ENCODE measurements at places on chromosomes 2 and 18.

- no peak for DNase-seq
These were observed 47.2 kb upstream of the GORASP2 start for GRCh38 chr2:170881840-170882239.

DNA sequence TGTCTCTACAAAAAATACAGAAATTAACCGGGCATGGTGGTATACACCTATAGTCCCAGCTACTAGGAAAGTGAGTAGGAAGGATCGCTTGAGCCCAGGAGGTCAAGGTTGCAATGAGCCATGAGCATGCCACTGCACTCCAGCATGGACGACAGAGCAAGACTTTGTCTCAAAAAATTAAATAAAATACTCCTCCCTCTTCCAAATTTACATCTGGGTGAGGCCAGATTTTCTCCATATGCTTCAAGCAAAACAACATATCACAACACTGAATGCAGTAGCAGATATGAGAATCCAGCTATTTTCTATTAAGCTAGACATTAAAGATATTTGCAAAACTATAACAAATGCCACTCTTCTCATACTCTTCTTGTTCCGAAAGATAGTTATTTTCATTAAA lies 20.9 kb downstream of the MEMO1 start:
- no peak for DNase-seq

DNA sequence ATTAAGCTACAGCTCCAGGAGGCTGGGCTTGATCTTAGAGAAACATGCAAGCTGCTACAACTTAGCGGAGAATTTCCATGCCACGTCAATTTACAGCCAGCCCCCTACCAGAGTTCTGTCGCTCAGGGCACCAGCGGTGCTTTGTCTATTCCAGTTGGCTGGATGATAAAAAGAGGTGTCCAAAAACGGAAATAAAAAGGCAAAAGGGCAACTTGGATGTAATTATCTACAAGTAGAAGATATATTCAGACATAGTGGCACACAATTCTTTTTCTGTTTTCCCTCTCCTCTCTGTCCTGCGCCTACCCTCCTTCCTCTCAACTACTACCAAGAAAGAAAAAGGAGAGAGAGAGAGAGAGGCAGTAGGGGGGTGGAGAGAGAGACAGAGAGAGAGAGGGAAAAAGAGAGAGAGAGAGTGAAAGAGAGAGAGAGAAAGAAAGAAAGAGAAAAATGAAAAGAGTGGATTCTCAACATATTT lies 363 bp upstream of the RFTN2 start:
- DNase-seq, result no peak

DNA sequence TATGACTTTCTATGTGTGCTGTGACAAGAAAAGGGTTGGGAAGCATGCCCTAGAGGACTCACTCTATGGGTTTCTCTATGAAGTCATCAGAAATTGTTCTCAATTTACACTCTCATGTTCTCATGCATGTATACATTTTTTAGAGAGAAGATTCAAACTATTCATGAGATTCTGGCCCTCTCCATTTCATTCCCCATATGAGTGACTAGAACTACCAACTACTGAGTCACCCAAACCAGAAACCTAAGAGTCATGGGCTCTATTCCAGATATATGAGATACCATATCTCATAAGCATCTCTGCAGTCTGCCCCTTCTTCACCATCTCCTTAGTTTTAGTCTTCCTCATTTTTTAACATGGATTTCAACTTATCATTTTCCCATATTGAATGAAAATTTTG lies 87.7 kb downstream of the EXOC6B start:
- no peak for DNase-seq

DNA sequence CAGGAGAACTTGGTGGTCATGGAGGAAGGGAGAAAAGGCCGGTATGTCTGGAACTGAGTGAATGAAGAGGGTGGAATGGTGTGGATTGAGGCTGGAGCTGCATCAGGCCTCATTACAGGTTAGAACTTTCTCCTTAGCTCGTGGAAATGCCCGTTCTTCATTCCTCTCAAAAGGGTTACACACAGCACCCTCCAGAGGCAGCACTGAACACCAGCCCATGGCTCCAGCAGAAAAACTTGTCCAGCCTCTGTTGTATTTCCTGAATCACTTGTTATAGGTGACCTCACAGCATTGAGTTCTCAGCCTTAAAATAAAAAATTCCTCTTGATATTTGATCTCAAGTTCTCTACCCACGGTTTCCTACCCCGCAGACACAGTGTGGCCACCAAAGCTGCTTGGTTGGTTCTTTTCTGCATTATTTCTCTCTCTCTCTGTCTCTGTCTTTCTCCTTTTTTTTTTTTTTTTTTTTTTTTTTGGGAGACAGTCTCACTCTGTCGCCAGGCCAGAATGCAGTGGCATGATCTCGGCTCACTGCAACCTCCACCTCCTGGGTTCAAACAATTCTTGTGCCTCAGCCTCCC lies 89.6 kb downstream of the ITGB1BP1 start:
- no peak for DNase-seq

DNA sequence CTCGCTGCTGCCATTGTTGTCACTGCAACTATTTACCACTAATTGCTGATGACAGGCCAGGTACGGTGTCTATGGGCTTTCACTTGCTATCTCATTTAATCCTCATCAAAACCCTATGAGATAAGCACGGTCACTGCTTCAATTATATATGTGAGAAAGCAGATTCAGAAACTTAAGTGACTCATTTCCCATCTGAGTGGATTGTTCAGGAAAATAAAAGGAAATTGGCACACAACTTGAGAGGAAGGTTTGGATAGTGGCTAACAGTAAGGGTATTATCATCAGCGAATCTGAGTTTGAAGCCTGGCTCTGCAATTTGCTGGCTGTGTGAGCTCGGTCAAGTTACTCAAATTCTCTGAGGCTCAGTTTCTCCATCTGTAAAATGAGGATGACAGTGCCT lies 196.0 kb downstream of the KCNS3 start:
- no peak for DNase-seq

DNA sequence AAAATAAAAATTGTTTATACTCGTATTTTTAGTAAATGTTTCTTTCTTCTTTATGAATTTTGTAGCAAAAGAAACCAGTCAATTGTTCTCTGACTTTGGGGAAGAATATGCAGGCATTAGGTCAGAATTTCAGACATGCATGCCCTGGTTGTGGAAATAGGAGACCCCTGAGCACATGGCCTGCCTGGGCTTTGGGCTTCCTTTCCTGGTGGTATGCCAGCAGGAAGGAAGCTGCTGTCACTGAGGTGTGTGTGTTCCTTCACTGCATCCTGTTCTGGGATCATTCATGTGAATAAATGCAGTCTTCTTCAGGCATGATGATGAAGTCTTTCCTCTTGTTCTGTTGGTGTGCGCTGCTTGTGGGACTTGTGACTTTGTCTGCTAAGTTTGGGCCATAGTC lies 920.2 kb upstream of the VRK2 start:
- DNase-seq, result no peak

- no peak for DNase-seq
These were observed 4.3 kb upstream of the CASP8 start for GRCh38 chr2:201256082-201256481.

DNA sequence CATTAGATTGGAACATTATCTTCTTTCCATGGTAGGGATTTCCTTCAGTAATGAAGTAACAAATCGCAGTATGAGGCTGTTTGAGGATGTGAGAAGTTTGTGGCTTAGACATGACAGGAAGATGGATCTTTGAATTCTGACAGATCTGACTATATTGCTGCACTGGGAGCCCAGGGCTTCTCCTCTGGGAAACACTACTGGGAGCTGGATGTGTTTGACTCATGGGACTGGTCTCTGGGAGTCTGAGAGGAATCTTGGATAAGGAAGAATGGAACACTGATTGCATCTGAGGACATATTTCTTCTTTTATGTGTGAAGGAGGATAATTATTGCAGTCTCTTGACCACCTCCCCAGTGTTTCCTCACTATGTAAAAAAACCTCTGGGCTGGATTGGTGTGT lies 77.2 kb upstream of the ST6GAL2 start:
- DNase-seq, result no peak

GRCh38 chr2:133753665-133754064 lies 185.4 kb upstream of the NCKAP5 start:
- DNase-seq, result no peak

DNA sequence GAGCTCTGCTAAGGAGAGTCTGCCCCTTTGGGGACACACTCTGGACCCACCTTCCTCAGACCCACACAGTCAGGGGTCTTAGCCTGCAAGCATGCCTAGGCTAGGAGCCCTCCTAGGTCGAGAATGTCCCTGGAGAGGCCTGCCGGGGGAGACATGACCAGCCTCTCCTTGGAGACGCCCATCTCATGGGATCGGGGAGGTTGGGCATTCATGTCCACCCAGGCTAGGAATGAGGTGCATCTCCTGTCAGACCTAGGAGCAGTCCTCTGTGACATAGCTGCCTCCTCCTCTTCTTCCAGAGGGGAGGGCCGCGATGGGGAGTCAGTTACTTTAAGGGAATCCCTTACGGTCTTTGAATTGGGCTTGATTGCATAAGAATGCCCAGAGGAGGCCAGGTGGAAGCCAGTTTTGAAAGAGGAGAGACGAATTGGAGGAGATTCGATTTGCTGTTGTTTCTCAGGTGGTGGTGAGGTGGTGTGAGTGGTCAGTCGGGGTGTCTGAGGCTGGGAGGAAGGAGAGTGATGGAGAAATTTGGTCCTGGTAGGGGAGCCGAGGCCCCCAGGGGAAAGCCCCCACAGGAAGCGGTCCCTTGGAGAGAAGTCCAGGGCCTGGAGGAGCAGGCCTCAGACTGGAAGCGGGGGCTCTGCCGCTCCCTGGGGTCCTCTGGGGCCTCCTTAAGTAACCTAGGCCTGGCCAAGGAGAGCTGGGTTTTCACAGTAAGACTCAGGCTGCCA lies 241.3 kb downstream of the DYSF start:
- DNase-seq, result no peak

DNA sequence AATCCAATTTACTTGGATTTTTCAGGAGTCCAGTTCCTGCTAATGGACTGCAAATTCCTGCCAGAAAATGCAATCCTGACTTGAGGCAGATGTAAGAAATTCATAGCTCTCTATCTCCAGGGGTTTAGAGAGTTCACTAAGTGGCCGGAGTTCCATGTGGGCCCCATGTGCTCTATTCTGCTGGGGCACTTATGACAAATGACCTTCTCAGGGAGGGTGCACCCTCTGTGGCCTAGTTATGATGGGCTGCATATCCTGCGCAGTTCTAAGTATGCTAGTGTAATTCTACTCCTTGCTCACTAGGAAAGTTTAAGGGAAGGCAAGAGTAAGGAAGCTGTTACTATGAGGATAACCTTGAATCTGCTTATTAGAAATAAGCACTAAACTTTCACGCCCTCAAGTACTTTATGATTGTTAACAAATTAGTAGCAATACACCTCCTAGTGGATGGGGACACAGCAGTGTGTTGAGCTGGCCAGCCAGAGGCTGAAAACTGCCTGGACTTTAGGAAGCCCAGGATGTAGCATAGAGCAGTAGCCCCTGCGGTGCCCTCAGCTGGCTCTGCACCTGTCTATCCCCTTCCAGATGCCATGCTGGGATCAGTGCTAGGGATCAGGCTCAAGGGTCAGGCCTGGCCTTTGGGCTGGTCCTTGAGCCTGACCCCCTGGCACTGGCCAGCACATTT lies 14.4 kb downstream of the SMYD1 start:
- DNase-seq, result no peak

- no peak for DNase-seq
These were observed 197.9 kb upstream of the SETBP1 start for GRCh38 chr18:44482761-44483160.

DNA sequence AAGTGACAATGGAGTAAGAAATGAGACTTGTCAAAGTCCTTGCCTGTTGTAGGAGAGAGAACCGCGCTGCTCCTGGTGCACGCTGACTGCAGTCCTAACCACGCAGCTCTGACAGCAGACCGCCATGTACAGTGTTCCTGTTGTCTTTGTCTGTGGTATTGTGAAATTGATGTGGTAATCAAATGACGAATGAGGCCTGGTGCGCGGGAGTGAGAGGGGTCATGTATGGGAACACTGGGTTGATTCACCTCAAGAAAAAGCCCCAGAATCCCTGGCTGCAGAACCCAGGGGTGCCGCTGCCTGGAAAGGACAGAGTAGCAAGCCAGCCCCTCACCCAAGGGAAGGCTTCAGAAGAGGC lies 64.0 kb downstream of the INPP4A start:
- DNase-seq, result peak; percentile 19

GRCh38 chr18:10032331-10033015 lies 118.7 kb downstream of the VAPA start:
- peak; percentile 18 for DNase-seq

DNA sequence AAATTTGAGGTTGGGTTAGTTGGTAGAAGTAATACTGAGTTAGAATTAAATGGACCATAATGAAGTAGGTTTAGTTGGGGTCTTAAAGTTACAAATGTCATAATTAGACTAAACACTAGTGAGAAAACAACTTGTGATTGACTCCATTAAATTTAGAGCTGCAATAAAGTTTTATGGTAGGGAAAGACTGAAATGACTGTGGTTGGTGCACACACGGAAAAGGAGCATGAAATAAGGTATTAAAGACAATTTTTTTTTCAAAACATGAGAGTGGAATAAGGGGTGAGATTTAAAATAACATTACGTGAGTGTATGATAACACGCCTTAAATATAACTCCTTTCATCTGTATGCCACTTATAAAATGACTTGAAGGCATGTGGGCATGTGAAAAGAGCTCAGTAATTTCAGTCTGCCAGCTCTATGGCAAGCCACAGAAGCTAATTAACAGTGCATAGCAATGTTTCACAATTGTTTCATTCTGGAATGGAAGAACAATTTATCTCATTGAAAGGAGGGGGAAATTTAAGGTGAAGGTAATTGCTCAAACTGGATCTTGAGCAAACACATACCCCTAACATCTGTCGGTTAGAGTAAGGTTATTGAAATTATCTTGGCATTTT lies 1.4 kb downstream of the FRZB start:
- no peak for DNase-seq

DNA sequence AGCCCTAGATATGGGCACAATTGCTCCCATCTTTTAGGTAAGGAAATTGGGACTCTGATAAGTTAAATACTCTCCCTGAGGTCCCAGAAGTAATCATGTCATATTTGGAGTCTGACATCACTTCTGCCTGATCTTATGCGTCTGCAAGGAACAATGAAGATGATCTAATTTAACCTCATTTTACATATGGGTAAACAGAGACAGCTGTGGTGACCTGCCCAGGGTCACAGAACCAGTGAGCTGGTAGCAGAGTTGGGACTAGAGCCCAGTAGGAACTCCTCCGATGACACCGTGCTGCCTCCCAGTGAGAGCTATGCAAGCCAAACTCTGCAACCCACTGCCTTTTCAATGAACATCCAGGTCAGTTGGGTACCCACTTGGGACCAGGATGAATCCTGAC lies 17.8 kb downstream of the CTAGE1 start:
- no peak for DNase-seq

- DNase-seq, result no peak
These were observed 71.2 kb downstream of the MBP start for GRCh38 chr18:77061281-77061945.

GRCh38 chr2:131557558-131558321 lies 30.1 kb downstream of the CCDC74A start:
- no peak for DNase-seq

Measured in stimulated activated CD8-positive, alpha-beta memory T cell treated with anti-CD3 and anti-CD28 coated beads, Interleukin-4, amount 100 ng/mL, for 4 hours (primary cell).